Stimulated activated CD8-positive, alpha-beta memory T cell treated with anti-CD3 and anti-CD28 coated beads, Interleukin-4, amount 100 ng/mL, for 48 hours (primary cell): ENCODE measurements at places on chromosomes 6 and 20.
A peak's percentile ranks its signal among the peaks of the same experiment; 100 is the strongest.

GRCh38 chr6:31822036-31822821 lies 5.3 kb upstream of the HSPA1B start:
- DNase-seq: peak; percentile 75

- no peak for DNase-seq
Observed at GRCh38 chr6:5506597-5506996, 245.3 kb downstream of the FARS2 start.

DNA sequence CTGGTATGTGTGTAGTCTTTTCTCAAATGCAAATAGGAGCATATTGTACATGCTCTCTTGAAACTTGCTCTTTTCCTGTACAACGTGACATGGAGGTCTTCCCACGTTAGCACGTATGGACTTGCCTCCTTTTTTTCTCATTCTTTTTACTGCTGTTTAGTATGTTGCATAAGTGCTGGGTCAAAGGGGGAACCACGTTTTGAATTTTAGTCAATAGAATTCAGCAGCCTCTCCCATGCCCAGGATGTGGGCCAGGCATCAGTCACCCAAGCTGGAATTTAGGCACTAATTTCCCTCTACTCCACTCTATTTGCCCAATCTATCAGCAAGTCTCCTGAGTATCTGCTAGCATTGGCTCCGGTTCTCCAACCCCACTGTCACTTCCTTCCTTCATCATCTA lies 41.5 kb upstream of the RNF24 start:
- no peak for DNase-seq

GRCh38 chr6:157325069-157325805 lies 1.9 kb upstream of the TMEM242 start:
- no peak for DNase-seq

- no peak for DNase-seq
Observed at GRCh38 chr6:89616531-89616930, 22.0 kb downstream of the LYRM2 start.

- DNase-seq: no peak
Observed at GRCh38 chr6:157240960-157241311, 82.4 kb downstream of the TMEM242 start.

DNA sequence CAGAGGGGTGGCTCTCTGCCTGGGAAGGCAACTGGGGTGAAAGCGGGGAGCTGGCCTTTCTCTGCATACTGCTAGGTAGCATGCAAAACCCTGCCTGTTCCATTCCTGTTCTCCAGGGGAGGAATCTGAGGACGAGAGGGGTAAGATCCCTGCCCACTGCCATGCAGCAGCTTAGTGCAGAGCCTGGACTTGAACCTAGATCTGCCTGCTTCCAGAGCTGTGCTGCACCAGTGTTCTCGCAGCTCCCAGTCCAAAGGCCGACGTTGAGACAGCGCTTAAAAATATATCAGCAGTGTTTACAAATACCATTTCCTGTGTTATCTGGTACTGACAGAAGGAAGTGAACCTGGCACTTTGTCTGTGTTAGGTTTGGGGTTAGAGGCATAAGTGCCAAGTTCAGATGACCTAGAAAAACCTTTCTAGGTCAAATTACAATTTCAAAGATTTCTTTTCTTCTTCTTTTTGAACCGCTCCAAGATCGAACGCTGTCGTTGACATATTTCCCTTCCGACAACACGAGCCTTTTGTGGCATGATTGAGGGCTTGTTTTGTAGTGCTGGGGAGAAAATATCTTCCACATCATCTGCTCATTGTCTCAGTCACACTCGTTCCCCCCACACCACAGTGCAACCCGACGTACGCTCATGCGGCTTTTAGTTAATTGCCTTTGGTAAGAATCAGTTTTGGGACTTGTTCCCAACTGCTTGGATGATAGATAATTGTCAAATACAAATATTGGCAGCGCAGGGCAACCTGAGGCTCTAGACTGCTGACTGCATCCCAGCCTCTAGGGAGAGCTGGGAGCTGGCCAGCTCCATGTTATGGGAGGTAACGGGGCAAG lies 44.6 kb downstream of the TOX2 start:
- DNase-seq: no peak

DNA sequence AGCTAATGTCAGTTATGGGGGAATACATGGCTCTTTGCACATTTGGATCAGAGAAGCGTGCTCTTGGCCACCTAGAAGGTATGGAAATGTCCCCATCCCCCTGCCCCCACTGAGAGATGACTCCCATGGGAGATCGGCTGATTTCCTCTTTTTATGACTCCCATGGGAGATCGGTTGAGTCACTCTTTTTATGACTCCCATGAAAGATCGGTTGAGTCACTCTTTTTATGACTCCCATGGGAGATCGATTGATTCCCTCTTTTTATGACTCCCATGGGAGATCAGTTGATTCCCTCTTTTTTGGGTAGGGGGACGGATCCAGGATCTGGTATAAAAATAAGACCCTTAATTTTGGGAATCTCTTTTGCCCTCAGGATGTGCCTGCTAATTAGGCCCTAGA lies 10.3 kb upstream of the TAAR9 start:
- DNase-seq: no peak

GRCh38 chr6:90495216-90495817 lies 91.6 kb downstream of the MAP3K7 start:
- no peak for DNase-seq

GRCh38 chr6:89840538-89840937 lies 10.9 kb downstream of the CASP8AP2 start:
- no peak for DNase-seq

DNA sequence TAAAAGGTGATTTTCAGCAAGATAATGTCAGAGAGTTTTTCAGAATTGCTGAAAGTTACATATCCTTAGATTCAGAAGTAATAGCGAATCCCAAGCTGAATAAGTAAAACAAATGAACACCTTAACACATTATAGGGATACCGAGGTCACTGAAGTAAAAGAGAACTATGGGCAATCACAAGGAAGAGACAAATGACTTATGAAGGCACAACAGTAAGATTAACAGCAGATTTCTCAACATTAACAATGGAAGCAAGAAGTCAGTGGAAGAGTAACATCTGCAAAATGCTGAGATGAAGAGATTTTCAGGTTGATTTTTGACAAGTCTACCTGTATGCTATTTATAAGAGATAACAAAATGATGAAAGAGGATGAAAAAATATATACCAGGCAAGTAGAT lies 86.1 kb upstream of the EZR start:
- DNase-seq: no peak

DNA sequence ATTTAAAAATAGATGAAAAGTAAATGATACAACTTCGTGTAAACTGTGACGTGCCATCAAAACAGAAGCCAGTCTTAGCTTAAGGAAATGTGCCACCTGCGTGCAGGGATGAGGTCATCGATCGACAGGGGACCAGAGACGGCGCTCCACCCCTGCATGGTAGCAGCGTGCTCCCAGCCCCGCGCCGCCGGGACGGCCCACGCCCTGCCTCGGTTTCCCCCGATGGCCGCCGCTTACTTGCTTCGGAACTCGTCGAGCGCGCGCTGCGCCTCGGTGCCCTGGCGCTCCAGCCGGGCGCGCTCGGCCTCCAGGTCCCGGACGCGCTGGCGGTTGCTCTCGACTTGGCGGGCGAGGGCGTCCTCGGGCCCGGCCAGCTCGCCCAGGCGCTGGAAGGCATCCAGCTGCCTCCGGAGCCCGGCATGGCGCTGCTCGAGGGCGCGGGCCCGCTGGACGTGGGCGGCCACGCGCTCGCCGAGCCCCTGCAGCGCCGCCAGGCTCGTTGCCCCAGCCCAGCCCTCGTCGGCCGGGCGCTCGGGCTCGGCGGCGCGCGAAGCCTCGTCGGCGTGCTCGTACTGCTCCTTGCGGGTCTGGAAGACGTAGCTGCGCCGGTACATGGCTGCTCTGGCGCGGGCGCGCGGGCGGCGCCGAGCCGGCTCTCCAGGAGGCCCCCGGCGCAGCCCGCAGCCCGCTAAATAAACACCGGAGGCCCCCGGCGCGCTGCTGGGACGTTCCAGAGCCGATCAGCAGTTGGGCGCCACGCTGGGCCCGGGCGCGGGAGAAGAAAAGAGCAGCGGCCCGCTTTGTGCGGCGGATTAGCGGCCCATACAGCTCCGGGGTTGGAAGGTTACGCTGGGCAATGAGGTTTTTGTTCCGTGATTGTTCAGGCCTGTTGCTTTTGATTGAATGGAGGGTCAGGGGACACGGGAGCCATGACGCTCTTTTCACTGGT lies at the start of gene BFSP1:
BFSP1 (minus strand) TSS at position 664 of the 949 bp plus-strand sequence; CDS start at position 614, 50 bp downstream.
- peak; percentile 59 for DNase-seq

DNA sequence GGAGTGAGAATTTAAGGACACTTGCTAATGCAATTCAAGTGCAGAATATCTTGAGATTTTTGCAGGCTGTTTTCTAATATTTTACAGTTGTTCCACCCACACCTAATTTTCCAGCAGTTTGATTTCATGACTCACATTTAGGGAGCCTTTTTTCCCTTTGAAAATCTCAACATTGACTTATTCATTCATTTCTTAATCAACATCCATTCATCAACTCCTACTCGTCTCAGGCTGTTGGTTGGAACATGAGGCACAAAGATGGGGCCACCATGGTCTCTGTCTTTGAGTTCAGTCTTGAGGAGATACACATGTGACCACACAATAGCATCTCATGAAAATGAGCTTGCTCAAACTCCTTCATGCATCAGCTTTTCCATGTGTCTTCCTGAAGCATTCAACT lies 135.6 kb downstream of the UNC5CL start:
- no peak for DNase-seq

- no peak for DNase-seq
Observed at GRCh38 chr20:37376791-37377190, 30.9 kb downstream of the SRC start.

DNA sequence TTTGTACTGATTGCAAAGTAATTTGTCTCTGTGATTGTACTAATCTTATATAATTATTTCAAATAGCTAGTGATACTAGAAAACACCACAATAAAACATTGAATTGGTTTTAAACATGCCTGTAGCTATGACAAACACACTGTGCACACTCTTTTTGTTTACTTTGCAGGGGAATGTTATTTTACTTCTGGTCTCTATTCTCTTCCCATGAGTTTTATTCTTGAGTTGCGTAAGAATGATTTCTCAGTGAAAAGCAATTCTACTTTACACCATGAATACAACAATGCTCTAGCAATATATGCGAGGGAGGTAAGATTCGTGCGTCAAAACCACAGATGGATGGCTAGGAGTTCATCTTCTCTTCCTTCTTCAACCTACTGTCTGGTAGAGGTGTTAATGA lies 68.4 kb upstream of the PHACTR1 start:
- DNase-seq: no peak

DNA sequence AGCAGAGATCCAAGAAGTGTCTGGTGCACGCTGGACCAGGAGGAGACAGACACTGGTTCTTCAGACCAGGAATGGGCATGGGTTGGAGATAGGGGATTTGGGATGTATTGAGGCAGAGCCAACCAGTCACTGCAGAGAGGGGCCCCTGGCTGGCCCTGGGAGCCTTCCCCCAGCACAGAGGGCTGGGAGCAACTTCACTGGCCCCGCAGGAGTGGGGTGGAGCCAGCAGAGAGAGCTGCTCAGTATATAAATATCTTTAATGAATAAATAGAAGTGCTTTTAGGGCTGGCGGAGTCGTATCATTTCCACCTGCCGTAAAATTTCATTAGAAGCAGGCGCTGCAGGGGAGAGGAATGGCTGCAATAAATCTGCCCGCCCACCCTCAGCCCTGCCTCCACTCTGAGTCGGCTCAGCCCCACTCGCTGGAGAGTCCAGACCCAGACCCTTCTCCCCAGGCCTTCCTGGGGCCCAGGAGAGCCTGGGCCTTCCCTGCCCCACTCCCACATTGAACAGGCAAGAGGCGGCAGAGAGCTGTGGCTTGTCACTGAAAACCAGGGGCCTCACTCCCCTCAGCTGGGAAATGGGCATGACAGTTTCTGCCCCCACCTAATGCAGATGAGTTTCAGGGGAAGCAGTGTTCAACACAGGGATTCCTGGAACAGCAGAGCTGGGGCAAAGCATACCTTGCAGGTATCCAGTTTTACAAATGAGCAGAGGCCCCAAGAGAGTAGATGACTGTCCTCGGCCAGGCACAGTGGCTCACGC lies 23.9 kb upstream of the VSTM2L start:
- no peak for DNase-seq
